Kidney (tissue), 22 donors: ENCODE measurements at places on chromosomes 2 and 18. TPM values are rescaled to one million over a fixed set of nuclear protein-coding genes. Genes with fewer than 3 reads are reported as not detected.

NR4A2 gene
- 2.4 TPM for total RNA-seq

MAB21L4 gene
- 6.1 TPM for total RNA-seq

HS6ST1 gene
- 73.9 TPM for total RNA-seq

WDR33 gene
- total RNA-seq, result 60.2 TPM

TEKT4 gene
- 0.16 TPM for total RNA-seq

KCNK3 gene
- total RNA-seq, result 8.1 TPM

ZAP70 gene
- 15.0 TPM for total RNA-seq

NEURL3 gene
- total RNA-seq, result 3.2 TPM

DNA sequence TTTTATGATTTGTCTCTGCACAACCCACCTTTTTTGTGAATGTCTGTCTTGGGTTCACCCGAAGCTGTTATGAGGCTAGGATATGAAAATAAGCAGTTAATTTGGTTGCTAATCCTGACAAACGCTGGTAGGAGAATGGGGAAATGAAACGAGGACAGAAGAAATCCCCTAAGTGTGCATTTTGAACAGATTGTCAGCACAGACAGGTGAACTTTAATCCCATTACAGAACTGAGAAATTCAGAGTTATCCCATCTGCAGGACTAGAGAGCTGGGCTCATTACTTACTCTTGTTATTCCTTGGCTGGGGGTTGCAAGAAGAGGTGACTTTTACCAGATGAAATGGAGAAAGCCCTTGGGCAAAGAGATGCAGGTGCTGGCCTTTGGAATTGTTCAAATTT is 123.3 kb upstream of the NYAP2 start:
- H3K27me3 ChIP-seq, result no peaks in the 10 kb centered on the region
- no peak for DNase-seq
- no peak overlapping the region for H3K4me3 ChIP-seq
- no peaks in the 10 kb centered on the region for H3K4me1 ChIP-seq
- H3K36me3 ChIP-seq, result no peaks in the 10 kb centered on the region
- no peak overlapping the region for H3K27ac ChIP-seq

DNA sequence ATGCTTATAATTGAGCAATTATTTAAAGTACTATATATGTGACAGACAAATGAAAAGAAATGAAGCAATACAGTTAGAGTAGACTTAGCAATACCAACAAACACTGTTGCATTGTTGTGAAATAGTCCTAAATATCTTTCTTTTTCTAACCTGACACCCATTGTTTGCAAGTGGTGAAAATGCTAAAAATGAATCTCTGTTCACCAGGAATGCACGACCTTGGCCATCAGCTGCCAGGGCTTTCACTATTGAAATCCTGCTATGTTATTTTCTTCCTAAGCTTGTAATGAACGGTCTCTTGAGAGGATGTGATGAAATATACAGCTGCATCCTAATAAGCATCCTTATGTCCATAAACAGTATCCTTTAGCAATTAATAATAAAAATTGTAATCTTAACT is 136.2 kb upstream of the MGAT5 start:
- no peak overlapping the region for H3K4me3 ChIP-seq
- no peak for DNase-seq
- H3K36me3 ChIP-seq, result no peaks in the 10 kb centered on the region
- no peak overlapping the region for H3K27ac ChIP-seq

GRCh38 chr18:36582988-36583745 is 245.6 kb downstream of the TPGS2 start:
- H3K27me3 ChIP-seq, result no peaks in the 10 kb centered on the region
- H3K27ac ChIP-seq, result no peak overlapping the region
- no peak for DNase-seq
- H3K4me1 ChIP-seq, result no peaks in the 10 kb centered on the region
- no peaks in the 10 kb centered on the region for H3K36me3 ChIP-seq

DNA sequence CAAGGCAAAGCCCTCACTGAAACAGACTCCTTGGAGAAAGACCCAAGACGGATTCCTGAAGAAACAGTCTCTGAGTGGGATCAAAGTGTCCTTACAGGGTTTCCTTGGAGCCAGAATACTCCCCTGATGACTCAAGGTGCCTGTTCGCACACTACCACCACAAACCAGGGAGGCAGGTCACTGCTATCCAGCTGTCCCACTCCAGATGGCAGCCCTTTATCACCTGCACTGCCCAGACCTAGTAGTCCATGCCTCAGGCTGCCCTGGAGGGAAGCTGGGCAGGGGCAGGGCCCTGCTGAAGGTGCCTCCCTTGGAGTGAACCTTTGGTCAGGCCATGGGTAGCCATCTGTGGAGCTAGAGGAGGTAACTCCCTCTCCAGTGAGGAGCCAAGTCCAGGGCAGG is 34.1 kb downstream of the TRABD2A start:
- no peak for DNase-seq
- H3K27me3 ChIP-seq, result no peaks in the 10 kb centered on the region
- no peak overlapping the region for H3K27ac ChIP-seq
- peaks cover 6% of the 10 kb centered on the region for H3K4me1 ChIP-seq

DNA sequence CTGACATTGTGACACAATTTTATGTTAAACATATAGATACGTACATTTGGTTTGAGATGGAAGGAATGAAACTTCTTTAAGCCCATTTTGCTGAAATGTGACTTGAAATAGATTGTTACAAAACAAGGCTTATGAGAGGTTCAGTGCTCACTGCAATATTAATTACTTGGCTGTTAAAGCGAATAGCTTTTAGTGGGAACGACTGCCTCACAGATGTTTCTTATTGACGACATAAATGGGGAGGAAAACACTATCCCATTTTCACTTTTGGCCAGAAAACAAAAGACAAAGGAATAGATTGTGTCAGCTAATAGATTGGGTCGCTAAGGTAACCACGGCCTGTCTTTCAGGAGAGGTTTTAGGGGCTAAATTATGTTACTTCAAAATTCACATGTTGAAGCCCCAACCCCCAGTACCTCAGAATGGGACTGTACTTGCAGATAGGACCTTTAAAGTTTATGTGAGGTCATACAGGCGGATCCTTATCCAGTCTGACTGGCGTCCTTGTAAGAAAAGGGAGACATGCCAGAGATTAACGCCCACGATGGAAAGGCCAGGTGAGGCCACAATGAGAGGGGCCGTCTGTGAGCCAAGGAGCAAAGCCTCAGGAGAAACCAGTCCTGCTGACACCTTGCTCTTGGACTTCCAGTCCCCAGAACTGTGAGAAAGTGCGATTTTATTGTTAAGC is 10.8 kb downstream of the INPP1 start:
- H3K27me3 ChIP-seq, result no peaks in the 10 kb centered on the region
- no peak overlapping the region for H3K27ac ChIP-seq
- no peaks in the 10 kb centered on the region for H3K4me1 ChIP-seq
- H3K4me3 ChIP-seq, result no peak overlapping the region
- no peaks in the 10 kb centered on the region for H3K36me3 ChIP-seq

DNA sequence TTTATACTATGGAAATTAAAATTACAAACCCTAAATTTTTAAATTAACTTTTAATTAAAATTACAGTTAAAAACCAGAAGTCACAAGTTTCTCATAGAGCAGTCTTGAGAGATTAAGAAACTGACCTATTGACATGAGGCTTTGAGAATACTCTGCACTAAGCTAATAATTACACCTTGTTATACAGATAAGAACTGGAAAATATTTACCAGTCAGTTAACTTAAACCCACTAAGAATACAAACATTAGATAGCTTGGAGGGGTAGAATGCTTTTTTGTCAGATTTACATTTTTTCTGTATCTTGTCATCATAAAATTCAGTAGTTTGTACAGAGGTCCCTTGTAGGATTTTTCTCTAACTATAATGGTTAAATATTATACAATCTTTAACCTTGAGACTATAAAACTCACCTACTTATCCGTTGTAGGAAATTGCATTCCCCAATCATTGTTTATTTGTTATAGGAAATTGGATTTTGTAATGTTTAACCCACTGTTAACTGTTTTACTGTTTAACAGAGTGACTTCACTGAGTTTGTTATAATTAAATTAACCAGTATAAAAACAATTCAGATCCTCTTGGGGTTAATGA is 219.7 kb upstream of the PKDCC start:
- H3K27me3 ChIP-seq, result no peaks in the 10 kb centered on the region
- no peaks in the 10 kb centered on the region for H3K36me3 ChIP-seq
- no peak for DNase-seq
- H3K4me1 ChIP-seq, result peaks cover 4% of the 10 kb centered on the region
- H3K4me3 ChIP-seq, result no peak overlapping the region

DNA sequence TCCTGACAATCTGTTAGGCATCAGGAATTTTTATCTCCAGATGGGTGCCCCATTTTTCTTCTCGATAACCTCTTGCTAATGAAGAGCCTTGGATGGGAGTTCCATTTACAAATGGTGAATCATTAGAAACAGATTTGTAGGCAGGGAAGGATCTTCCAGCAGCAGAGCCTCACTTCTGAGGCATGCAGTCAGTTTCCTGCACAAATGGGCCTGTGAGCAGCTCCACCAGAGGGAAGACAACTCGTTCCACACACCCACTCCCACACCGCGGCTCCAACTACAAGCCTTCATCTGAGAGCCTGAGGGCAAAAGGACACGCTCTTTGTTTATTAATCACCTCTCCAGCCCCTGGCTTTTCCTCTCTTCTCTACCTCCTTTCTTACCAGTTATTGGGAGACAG is 108.5 kb downstream of the CTAGE1 start:
- H3K36me3 ChIP-seq, result no peaks in the 10 kb centered on the region
- H3K27ac ChIP-seq, result no peak overlapping the region
- H3K27me3 ChIP-seq, result no peaks in the 10 kb centered on the region

DNA sequence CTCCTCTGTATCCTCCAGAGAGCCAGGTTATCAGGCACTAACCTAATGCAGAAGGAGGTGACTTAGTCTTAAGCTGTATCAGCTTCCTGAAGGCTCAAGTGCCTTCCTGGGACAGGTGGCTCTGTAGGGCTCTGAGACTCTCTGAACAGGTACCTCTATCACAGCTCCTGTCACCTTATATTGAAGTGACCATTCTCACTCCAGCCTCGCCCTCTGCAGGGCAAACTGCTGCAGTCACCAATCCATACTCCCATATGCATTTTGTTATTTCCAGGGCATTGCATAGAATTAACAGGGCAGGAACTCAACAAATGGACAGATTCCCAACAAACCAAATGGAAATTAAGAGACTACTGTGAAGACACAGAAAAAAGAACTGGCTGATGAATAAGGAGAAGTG is 203.0 kb upstream of the REV1 start:
- H3K27me3 ChIP-seq, result no peaks in the 10 kb centered on the region
- no peak overlapping the region for H3K27ac ChIP-seq
- no peak for DNase-seq
- no peaks in the 10 kb centered on the region for H3K36me3 ChIP-seq
- no peak overlapping the region for H3K4me3 ChIP-seq

- no peaks in the 10 kb centered on the region for H3K4me1 ChIP-seq
- no peak for DNase-seq
- H3K36me3 ChIP-seq, result no peaks in the 10 kb centered on the region
- H3K4me3 ChIP-seq, result no peak overlapping the region
These were observed 613.9 kb upstream of the LRATD1 start for GRCh38 chr2:14018620-14019019.

DNA sequence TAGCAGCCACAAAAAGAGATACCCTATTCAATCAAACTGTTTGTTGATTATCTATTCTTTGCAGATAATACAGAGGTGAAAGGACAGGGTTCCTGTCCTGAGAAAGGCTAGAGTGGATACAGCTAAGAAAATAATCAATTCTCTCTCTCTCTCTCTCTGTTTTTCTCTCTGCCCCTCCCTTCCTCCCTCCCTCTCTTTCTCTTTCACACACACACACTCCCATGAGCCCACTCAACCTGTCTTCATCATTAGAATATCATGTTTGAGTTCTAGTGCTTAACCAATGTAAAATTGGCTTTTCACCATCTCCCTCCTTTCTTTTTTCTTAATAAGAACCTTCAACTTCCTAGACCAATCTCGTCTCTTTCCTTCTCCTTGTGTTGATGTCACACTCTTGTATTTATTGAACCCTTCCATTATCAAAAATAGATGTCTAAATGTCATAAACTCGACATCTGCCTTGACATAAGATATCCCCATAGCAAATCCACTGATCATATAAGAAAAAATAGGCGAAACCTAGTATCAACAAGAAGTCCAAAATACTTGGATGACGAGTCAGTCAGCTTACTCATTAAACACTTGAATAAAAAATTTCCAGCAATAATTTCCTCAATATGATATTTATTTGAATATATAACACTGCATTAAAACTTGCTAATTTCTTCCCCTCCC is 42.8 kb upstream of the CYTIP start:
- H3K27ac ChIP-seq, result no peak overlapping the region
- H3K27me3 ChIP-seq, result no peaks in the 10 kb centered on the region
- no peak overlapping the region for H3K4me3 ChIP-seq
- H3K36me3 ChIP-seq, result no peaks in the 10 kb centered on the region
- H3K4me1 ChIP-seq, result no peaks in the 10 kb centered on the region

DNA sequence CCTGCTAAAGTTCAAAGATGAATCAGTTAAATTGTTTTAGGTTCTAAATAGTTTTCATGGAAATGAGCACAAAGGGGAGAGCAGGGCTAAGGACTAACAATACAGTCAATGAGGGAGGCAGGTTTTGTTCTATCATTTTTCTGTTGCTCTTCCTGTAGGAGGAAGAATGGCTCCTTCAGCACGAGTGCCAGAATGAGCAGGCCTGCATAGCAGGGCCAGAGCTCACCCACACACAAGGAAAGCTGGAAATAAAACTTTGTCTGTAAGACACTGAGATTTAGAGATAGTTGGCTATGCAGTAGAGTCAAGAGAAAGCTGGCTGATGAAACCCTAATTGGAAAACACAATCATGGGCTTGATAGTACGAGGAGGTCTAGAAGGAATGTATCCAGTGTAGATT is 313.3 kb downstream of the MBD2 start:
- no peaks in the 10 kb centered on the region for H3K4me1 ChIP-seq
- no peak overlapping the region for H3K4me3 ChIP-seq
- H3K36me3 ChIP-seq, result no peaks in the 10 kb centered on the region
- no peaks in the 10 kb centered on the region for H3K27me3 ChIP-seq
- no peak overlapping the region for H3K27ac ChIP-seq

- peaks cover 6% of the 10 kb centered on the region for H3K4me1 ChIP-seq
- H3K4me3 ChIP-seq, result no peak overlapping the region
- no peaks in the 10 kb centered on the region for H3K36me3 ChIP-seq
- no peak overlapping the region for H3K27ac ChIP-seq
- H3K27me3 ChIP-seq, result no peaks in the 10 kb centered on the region
These were observed 79.7 kb upstream of the FZD5 start for GRCh38 chr2:207849443-207849842.

DNA sequence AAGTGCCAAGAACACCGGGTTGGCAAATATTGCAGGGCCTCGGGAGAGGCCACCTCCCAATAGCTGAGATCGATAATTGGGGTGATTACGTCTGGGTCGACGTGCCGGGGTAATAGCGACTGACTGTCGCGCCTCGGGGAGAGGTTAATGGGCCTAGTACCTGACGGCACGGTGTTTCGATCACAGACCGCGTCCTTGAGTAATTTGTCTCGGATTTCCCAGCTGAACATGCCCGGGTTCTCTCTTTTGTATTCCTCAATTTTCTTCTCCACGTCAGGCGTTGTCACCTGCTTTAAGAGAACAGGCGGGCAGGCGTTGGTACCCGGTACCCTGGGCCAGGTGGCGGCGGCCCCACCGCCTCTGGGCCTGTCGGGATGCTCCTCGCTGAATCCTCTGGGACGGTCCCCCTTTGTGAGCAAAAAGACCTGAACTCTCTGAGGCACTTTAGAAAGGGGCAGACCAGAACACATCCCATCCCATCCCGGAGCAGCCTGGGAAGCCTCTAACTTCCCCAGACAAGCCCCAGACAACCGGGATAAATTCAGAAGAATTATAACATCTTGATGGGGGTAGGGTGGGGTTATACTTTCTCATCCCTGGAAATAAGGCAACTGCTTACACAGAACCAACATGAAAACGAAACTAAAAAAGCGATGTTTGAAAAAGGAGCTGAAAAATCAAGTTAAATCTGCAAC is 3.3 kb downstream of the PAX3 start:
- peaks cover 86% of the 10 kb centered on the region for H3K27me3 ChIP-seq
- H3K4me3 ChIP-seq, result peak overlapping the region; percentile 41
- H3K27ac ChIP-seq, result no peak overlapping the region
- DNase-seq, result peak; percentile 34
- peaks cover 4% of the 10 kb centered on the region for H3K4me1 ChIP-seq
